ENCODE measurements at places on chromosomes 2 and 18. TPM values are rescaled to one million over a fixed set of nuclear protein-coding genes. Genes with fewer than 3 reads are reported as not detected.

DNA sequence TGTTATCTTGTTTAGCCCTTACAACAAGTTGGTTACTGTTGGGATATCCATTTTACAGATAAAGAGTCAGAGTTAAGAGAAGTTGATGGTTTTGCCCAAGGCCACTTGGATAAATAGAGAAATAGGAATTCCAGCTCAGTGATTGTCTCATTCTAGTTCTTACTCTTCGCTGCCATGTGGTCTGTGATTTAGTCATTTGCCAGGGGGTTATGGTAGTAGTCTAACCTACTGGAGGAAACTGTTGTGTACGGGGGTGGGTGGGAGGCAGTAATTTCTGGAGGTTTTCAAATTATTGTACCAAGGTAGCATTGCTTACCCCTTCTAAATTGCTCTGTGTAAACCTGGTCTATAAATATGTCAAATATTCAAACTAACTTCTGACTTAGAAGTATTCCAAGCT, 110.4 kb downstream of the MAP2 start:
- no peak overlapping the region for H3K27ac ChIP-seq
- DNase-seq = no peak
- no peak overlapping the region for H3K4me3 ChIP-seq
- no peaks in the 10 kb centered on the region for H3K27me3 ChIP-seq

DNA sequence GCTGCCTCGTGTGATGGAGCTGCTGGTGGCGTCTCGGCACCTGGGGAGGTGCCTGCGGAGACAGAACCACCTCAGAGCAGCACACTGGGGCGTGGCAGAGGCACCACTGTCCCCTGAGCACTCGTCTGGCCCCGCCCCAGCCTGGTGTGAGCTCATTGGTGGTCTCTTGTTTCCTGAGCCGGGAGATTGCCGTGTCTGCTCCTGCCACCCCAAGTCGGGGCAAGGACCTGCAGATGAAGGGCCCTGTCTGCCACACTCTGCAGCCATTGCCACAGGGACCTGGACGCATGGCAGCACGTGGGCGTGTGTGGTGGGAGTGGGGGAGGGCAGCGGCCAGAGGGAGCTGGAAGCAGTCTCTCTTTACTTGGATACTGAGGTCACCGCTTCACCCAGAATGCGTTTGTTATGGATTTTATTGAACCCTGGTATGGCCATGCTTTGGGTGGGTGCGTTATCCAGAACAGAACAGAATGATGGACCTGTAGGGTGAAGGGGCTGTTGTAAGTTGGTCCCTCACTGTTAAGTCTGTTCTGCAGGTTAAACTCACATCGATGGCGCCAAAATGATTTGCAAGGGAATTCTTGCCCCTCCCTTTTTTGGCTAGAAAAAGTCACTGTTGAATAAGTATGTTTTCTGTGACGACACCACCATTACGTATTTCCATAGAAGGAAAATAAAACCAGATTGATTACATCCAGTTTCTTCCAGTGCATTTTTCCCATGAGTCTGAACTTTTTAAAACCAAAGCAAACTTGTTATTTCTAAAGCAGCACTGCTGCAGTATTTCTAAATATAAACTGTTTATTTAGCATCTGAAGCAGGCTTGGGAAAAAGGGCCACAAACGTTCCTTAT, 92.0 kb downstream of the USP40 start:
- DNase-seq = no peak
- no peaks in the 10 kb centered on the region for H3K4me1 ChIP-seq
- no peak overlapping the region for H3K27ac ChIP-seq

DNA sequence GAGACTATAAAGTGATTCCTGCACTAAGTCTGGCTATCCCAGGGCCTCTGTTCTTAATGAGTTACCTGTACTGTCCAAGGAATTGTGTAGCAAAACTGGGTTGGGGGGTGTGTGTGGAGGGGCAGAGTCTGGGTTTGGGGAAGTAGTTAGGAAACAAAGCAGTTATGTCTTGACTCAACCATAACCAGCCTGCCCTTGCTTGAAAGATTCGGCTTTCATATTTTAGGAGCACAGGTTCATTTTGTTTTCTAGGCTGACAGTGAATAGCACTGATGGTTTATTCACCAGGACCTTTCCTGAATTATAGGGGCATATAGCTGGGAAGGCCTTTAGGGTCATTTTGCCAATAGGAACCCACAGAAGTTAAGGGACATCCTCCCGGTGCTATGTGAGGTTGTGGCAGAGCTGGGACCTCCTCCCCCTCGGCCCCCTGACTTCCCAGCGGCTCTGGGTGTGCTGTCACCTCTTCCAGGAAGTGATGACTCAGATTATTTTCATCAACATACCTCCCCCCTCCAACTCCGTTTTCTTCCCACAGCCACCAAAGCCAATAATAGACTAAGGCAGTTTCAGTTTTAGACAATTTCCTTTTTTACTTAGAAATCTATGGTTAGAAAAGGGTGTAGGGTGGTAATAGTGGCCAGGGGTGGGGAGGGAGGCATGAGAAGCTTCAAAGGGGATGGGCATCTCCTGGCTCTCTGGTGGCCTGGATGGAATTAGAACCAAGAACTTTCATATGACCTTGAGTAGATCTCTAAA, 44.8 kb downstream of the SETBP1 start:
- H3K27me3 ChIP-seq = no peaks in the 10 kb centered on the region
- no peak overlapping the region for H3K4me3 ChIP-seq
- no peaks in the 10 kb centered on the region for H3K36me3 ChIP-seq
- H3K4me1 ChIP-seq = peaks cover 58% of the 10 kb centered on the region

- H3K27ac ChIP-seq = no peak overlapping the region
- H3K4me1 ChIP-seq = peaks cover 11% of the 10 kb centered on the region
- H3K27me3 ChIP-seq = no peaks in the 10 kb centered on the region
- DNase-seq = peak; percentile 18
- H3K4me3 ChIP-seq = no peak overlapping the region
- no peaks in the 10 kb centered on the region for H3K36me3 ChIP-seq
Observed at GRCh38 chr18:76380791-76381405, 114.1 kb downstream of the ZNF516 start.

DNA sequence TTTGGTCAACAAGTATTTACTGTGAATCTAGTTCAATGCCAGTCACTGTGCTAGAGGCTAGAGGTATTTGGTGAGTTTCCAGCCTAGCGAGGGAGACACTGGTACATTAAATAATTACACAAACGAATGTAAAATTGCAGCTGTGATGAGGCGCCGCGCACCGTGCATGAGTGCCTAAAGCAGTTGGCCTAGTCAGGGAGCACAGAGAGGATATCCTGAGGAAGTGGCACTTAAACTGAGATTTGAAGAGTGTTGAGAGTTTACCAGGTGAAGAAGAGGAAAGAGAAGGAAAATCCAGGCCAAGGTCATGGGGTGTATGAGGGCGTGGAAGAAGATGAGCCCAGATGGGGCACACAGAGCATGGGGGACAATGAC, 157.6 kb upstream of the NDUFV2 start:
- no peak overlapping the region for H3K27ac ChIP-seq
- H3K4me1 ChIP-seq = peaks cover 6% of the 10 kb centered on the region
- no peak for DNase-seq
- no peak overlapping the region for H3K4me3 ChIP-seq

DNA sequence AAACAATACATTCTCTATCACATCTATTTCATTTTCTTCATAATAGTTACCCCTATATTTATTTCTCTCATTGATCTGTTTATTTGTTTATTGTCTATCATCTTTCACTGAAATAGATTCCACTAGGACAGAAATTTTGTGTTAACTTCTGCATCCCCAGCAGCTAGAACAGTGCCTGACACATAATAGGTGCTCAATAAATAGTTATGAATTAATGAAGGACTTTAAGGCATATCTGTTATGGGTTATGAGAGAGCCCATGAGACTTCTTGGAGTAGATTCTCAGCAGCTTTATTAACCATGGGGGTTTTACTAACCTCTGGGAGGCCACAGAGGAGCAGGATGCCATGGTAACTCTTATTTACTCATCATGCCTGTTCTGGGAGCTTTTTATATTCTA, 144.6 kb downstream of the CDC42EP3 start:
- no peaks in the 10 kb centered on the region for H3K27me3 ChIP-seq
- H3K4me3 ChIP-seq = no peak overlapping the region
- H3K4me1 ChIP-seq = no peaks in the 10 kb centered on the region
- H3K27ac ChIP-seq = no peak overlapping the region

DNA sequence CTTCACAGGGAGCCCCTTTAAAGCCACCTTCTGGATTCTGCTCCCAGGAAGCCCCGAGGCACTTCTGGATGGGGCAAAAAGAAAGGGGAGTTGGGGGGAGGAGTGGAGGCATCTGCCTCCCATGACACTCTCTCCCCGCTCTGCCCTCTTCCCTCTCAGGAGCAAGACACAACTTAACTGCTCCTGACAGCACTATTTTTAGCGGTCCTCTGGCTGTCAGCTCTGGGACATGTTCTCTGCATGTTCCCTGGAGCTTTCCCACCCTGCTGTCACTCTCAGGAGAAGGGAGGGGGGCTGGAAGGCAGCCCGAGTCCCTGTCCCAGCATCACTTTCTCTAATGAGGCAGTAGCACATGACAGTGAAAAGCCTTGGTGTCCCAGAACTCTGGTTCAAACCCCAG, 32.3 kb downstream of the PLB1 start:
- no peaks in the 10 kb centered on the region for H3K27me3 ChIP-seq
- H3K27ac ChIP-seq = no peak overlapping the region
- no peak for DNase-seq
- no peak overlapping the region for H3K4me3 ChIP-seq

GRCh38 chr2:240585681-240586197, 795 bp upstream of the CAPN10 start:
- peak overlapping the region; percentile 91 for H3K27ac ChIP-seq
- H3K4me1 ChIP-seq = peaks cover 38% of the 10 kb centered on the region
- DNase-seq = no peak
- H3K4me3 ChIP-seq = peak overlapping the region; percentile 89
- H3K36me3 ChIP-seq = peaks cover 12% of the 10 kb centered on the region
- H3K27me3 ChIP-seq = no peaks in the 10 kb centered on the region

- DNase-seq = no peak
- no peaks in the 10 kb centered on the region for H3K36me3 ChIP-seq
- no peak overlapping the region for H3K27ac ChIP-seq
- H3K4me3 ChIP-seq = no peak overlapping the region
Observed at GRCh38 chr2:57656198-57656597, 390.4 kb upstream of the VRK2 start.

Gene LIPT1
- total RNA-seq = 21.4 TPM

Gene EPB41L5
- total RNA-seq = 3.0 TPM

Gene STEAP3
- total RNA-seq = 2.5 TPM

Gene UGT1A3
- not detected for total RNA-seq
